Choroid plexus epithelial cell (primary cell): ENCODE measurements at places on chromosomes 4 and X.

GRCh38 chr4:62320612-62321011 is 1120.5 kb downstream of the ADGRL3 start:
- DNase-seq = no peak

- peak; percentile 84 for DNase-seq
Measured at GRCh38 chr4:20251796-20252655, at the start of gene SLIT2. Gene SLIT2, plus strand, starts transcription at chr4:20251905. Its CDS starts 1,911 bp downstream, at chr4:20253816.

- no peak for DNase-seq
Measured at GRCh38 chr4:718460-718859, 12.8 kb downstream of the PCGF3 start.

DNA sequence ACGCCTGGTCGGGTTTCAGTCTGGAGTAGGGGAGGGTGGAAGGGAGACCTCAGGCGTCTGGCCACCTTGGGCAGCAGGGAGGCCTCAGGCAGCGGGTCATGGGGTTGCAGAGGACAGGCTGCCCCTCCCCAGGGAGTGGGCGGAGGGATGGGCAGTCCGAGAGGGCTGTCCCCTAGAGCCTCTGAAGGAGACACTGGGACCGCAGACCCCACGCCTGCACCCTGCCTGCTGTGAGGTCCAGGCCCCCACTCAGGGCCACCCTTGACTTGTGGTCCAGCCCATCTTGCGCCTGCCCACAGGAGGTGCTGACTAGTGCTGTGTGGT is 16.5 kb downstream of the FGFRL1 start:
- DNase-seq = no peak

DNA sequence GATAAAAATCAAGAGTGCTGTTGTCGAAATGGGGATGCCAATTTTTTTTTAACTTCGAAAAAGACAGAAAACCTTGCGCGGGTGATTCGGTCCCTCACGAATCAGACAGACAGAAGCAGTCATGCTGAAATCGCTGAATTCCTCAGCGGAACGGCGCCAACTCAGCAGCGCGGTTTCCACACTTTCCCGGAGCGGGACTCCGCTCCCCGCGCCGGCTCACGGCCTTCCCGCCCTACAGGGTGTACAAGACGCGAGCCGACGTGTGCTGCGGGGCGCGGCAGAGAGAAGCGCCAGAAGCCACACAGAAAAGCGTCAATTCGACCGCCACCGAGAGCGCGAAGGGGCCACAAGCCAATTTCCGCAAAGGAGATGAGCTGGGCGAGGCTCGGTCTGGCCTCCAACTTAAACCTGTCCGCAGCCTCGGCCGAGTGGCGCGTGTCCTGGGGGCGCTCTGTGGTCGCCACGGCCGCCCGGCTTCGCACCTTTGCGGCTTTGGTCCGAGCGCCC is 1.3 kb downstream of the NEXMIF start:
- DNase-seq = no peak

- no peak for DNase-seq
Measured at GRCh38 chr4:1408418-1408817, 2.2 kb upstream of the NKX1-1 start.

GRCh38 chr4:82090717-82091116 is 283.1 kb downstream of the HNRNPD start:
- no peak for DNase-seq

- DNase-seq = no peak
Measured at GRCh38 chr4:7092026-7092425, 24.2 kb upstream of the GRPEL1 start.

- DNase-seq = no peak
Measured at GRCh38 chr4:88810325-88810724, 112.7 kb upstream of the NAP1L5 start.

GRCh38 chrX:68940601-68941000 is 111.8 kb downstream of the EFNB1 start:
- DNase-seq = peak; percentile 48

- peak; percentile 0 for DNase-seq
Measured at GRCh38 chrX:113741744-113742143, 842.1 kb upstream of the HTR2C start.

DNA sequence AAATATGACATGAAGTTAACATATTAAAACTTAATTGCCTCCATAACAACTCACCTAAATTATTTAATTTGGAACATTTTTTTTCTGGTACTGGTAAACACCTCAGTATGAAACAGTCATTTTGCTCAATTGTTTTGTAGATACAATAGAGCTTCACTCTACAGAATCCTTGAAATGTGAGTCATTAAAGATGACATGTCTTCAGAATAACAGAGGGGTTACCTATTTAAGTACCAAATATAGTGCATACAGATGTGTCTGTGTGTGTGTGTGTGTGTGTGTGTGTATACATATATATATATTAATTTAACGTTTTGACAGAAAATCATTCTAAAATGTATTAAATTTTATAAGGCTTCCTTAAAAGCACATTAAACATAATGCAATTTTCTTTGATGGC is 297.6 kb downstream of the INPP4B start:
- DNase-seq = no peak

DNA sequence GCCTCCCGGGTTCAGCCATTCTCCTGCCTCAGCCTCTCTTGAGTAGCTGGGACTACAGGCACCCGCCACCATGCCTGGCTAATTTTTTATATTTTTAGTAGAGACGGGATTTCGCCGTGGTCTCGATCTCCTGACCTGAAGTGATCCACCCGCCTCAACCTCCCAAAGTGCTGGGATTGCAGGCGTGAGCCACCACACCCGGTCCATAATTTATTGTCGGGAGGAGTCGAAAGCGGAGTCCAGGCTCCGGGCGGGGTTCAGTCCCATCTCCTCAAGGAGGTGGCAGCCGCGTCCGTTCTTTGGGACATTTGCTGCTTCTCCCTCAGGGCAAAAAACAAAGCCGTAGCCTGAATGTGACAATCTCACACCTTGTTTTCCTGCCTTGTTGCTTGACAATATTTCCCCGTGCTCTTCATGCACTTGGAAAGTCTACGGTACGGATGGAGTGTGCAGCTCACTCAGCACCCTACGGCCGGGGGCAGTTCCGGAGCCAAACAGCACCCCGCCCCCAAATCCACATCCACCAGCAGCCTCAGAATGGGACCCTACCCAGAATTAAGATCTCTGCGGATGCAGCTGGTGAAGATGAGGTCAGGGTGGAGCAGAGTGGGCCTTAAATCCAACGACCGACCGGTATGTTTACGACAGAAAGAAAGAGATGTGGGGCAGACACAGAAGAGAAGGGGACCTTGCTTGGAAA is 9.6 kb downstream of the GTPBP6 start:
- no peak for DNase-seq
